HFF-Myc (cell line): ENCODE measurements at places on chromosomes 5 and 9.

GRCh38 chr9:71383308-71383940 lies 262.0 kb upstream of the TRPM3 start:
- no peak for DNase-seq

GRCh38 chr5:129245489-129245888 lies 150.9 kb downstream of the ISOC1 start:
- no peak for DNase-seq

DNA sequence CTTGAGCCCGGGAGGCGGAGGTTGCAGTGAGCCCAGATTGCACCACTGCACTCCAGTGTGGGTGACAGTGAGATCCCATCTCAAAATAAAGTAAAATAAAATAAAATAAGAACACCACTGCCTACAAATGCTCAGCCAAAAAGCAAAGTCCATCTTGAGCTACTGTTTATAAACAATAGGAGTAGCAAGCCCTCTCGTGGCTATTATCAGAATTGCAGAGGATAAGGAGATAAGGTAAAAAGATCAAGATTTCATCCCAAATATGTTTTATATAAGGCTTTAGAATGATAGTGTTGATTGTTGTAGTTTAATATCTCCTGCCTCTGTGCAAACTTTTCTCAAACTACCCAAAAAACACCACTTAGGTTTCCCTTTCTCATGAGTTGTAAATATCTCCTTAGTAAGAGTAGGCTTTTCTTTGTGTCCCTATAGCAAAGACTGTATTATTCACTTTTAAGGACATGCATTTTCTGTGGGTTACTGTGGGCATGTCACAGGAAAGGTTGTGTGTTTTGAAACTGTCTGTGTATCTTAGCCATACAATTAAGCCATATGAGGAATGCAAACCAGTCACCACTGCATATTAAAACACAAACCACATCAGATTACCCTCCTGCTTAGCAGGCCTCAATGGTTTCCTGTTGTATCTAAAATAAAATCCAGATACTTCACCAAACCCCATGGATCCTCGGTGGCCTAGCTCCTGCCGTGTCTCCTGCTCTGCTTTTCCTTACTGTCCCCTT lies 31.8 kb upstream of the CKS2 start:
- DNase-seq, result peak; percentile 38

GRCh38 chr5:135466178-135467050 lies 14.3 kb upstream of the TIFAB start:
- no peak for DNase-seq

DNA sequence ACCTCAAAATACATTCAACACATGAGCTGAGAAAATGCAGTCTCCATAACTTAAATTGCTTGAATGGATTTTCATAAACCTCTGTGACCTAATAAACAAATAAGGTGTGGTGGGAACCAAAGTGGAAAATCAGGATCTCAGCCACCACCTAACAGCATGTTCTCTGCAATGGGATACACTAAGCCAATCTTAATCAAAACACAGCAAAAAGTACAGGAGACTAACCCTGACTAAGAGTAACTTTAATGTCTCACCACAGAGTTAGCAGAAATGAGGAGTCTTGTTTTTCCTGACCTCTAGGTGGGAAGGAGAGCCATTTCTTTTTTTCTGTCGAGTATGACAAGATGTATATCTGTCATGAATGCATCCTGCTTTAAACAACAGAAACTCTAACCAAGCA lies 48.5 kb downstream of the PLK2 start:
- DNase-seq, result no peak

- no peak for DNase-seq
Measured at GRCh38 chr5:72013766-72014624, 93.3 kb upstream of the MAP1B start.

GRCh38 chr9:126720661-126721563 lies 83.9 kb upstream of the ZBTB43 start:
- DNase-seq, result no peak

DNA sequence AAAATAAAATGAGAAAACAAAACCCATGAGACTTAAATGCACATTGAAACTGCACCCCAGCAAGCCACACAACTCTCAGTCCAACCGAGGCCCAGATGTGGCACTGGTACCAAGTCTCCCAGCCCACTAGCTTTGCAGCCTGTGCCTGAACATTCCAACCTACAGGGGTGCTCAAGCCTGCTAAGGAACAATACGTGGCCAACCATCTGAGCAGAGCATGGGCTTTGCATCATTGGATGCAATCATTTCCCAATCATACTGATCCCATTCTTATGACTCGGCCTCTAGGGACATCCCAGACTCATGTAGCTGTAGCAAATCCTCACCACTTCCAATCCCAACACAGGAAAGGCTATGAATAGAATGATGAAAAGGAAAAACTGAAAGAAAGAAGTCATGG lies 297.2 kb downstream of the SPOCK1 start:
- DNase-seq, result no peak

DNA sequence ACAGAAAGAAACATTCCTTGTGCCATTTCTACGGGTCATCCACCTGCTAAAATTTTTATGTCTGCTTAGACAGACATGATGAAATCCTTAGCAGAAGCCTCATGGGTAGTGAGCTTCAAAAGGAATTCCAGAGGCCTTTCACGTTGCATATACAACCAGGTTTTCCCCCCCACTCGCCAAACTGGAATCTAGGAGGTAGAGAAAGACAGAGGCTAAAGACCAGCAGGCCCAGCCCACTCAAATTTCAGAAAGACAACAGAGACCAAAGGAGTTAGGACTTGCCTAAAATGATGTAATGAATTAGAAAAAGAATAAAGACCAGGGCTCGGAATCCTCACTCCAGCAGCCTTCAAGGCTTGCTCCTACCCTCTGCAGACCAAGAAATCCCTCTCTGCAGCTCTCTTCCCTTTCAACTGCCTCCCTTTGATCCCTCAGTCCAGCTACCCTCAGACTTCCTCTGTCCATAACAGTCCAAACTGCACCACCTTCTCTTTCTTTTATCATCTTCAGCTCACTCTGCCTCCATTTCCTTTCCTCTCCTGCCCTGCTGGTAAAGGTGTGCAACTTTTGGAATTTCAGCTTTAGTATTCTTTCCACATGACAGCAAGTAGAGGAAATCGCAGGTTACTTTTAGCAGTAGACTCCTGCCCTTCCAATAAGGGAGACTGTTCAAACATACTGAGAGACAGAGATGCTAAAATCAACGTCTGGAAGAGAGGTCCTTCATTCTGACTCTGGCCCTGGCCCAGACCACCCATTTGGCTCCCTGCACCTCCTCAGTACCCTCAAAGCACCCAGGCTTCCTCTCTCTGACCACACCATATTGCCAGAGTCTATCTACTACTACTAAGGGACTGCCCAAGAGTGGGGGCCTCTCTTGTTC lies 8.9 kb downstream of the B4GALT1 start:
- DNase-seq, result no peak

- DNase-seq, result no peak
Measured at GRCh38 chr5:167578977-167579692, 712.3 kb upstream of the WWC1 start.

DNA sequence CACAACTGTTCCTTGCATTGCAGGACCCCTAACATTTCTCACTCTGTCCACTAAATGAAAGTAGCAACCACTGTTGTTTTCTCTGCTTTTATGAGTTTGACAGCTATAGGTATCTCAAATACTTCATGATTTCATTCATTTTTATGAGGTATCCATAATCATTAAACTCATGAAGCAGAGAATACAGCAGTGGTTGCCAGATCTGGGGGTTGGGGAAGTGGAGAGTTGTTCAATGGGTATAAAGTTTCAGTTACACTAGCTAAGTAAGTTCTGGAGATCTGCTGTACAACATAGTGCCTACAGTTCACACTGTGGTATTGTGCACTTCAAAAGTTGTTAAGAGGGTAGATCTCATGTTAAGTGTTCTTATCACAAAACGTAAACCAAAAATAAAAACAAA lies 23.4 kb upstream of the CAMK4 start:
- no peak for DNase-seq

- no peak for DNase-seq
Measured at GRCh38 chr9:133474215-133474614, 4.7 kb downstream of the SLC2A6 start.

DNA sequence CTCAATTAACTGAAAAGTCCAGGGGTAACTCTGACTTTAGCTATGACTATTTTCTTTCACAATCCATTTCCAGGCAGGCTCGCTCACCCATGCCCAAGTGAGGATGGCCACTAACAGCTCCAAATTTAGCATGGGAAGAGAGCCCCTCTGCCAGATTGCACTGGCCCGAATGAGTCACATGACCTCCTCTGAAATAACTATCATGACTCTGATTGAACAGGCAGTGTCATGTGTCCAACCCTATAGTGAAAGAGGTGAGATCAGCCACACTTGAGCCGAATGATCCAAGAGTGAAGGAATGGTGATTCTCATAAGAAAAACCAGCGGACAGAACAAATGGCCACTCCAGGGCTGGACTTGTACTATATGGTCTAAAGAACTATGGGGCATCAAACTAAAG lies 242.3 kb downstream of the NSG2 start:
- no peak for DNase-seq

- DNase-seq, result no peak
Measured at GRCh38 chr9:16267281-16268066, 603.0 kb downstream of the BNC2 start.

DNA sequence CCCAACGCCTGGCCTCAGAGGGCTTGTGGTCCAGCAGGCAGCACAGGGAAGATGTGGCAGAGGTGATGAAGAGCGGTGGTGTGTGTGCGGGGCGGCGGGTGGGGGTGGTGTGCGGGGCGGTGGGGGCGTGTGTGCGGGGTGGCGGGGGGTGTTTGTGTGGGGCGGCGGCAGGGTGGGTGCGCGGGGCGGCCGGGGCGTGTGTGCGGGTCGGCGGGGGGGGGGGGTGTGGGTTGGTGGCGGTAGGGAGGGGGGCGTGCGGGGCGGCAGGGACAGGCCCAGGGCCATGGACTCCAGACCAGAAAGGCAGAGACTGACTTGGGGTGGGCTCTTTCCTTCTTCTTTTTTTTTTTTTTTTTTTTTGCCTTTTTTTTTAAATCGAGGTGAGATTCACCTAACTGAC lies 4.5 kb upstream of the NACC2 start:
- DNase-seq, result no peak

DNA sequence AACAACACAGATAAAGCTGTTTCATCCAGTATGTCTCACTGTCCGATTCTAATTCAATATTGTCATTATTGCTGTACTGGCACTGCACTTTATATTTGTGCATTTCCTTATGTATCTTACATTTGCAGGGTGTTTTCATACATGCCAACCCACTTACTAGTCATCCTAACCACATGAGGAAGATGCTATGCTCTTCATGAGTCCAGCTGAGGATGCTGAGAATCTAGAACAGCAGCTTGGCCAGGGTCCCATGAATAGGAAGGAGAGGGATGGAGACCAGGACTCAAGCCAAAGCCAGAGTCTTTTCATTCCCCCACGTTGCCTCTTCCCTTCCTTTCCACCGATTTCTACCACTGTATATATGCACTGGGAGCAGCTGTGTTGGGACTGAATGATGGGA lies 292.8 kb upstream of the KLF4 start:
- DNase-seq, result peak; percentile 14

- DNase-seq, result no peak
Measured at GRCh38 chr5:143800715-143801114, 11.2 kb upstream of the HMHB1 start.

GRCh38 chr5:150122158-150122510 lies 33.5 kb downstream of the PDGFRB start:
- no peak for DNase-seq

- no peak for DNase-seq
Measured at GRCh38 chr9:109586993-109587392, 88.9 kb upstream of the PTPN3 start.

DNA sequence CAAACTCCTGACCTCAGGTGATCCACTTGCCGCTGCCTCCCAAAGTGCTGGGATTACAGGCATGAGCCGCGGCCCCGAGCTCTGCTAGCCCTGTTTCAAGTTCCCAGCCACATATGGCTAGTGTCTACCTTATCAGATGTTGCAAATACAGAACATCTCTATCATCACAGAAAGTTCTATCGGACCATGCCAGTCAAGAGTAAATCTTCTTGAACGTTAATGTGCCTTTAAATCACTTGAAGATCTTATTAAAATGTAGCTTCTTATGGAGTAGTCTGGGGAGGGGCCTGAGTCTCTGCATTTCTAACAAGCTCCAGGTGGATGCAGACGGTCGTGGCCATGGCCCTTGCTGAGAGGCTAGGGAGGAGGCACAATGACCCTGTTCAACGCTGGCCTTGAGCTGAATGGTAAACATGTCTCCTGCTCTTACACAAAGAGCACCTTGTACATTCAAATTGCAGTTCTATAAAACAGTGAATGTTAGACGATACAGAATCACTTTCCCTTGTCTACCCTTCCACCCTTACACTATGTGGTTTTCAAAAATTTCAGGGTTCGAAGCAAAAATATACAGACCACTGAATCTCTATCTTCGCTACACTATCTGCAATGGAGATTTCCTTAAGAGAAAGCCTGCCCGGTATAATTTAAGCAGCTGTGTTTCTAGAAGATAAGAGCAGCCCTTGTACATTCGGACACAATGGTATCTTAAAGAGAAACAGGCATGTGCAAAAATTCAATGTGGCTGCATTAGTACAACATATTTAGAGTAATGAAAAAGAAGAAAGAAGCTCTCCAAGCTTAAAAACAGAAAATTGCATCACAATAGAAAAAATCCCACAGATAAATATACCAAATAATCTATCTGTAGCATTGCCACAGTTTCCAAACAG lies 114.1 kb downstream of the FRMD3 start:
- DNase-seq, result no peak
